LHCN-M2 (cell line): ENCODE measurements at places on chromosomes 13 and 19. TPM values are rescaled to one million over a fixed set of nuclear protein-coding genes. Genes with fewer than 3 reads are reported as not detected.
A peak's percentile ranks its signal among the peaks of the same experiment; 100 is the strongest.

Gene FXYD7
- not detected in 2 replicates for total RNA-seq

Gene ERICH6B
- not detected in 2 replicates for total RNA-seq

Gene GPR12
- not detected in 2 replicates for total RNA-seq

Gene STARD13
- 38.7 and 40.2 TPM in 2 replicates for total RNA-seq

Gene ZNF536
- not detected in 2 replicates for total RNA-seq

Gene CYP2A6
- total RNA-seq: not detected in 2 replicates

Gene ZNF99
- total RNA-seq: under 0.01 TPM in 1 of 2 replicates, not detected in the other

Gene C19orf81
- total RNA-seq: not detected in 2 replicates

Gene PTBP1
- 425 and 475 TPM in 2 replicates for total RNA-seq

Gene ZNF653
- 7.3 and 12.0 TPM in 2 replicates for total RNA-seq

DNA sequence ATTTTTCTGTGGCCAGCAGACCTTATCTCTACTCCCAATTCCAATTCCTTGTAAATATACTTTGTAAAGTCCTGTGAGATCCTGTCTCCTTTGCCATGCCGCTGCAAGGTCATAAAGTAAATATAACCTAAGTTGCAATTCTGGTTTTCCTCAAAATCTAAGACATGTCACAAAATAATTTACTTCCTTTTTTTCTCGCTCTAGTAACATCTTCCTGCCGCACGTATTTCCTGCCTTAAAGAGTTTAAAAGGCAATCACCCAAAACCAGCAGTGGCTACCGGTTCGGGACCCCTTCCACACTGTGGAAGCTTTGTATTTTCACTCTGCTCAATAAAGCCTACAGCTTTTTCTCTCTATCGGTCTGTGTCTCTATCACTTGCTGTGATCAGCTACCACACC, 832.0 kb upstream of the SLITRK5 start:
- no peak for DNase-seq

DNA sequence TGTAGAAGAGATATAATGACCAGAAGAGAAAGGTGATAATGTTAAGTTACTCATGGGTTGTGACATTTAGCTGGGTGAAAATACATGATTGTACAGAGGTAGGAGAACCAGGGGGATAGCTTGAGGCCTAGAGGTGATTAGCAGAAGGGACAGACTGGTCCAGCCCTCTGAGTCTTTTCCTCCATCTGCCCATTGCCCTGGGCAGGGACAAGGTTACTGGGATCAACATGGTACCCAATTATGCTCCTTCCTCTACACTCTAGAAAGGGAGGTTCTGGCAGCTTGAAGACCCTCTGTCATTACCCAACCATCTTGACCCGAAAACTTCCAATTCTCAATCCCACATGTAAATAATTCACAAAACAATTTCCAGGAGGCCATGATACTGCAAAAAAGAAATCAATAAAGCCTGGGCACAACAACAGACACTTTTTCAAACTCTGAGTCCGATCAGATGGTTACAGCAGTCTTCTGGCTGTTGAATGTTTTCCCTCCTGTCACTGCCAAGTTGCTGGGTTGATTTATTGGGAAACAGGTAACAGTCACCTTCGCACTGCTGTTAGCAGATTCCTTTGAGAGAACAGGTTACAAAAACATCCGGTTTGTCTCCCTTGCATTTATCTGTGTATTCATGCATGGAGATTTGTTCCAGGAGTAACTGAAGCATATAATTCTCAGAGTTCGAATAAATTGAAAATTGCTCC, 239.1 kb upstream of the HTR2A start:
- DNase-seq: no peak

DNA sequence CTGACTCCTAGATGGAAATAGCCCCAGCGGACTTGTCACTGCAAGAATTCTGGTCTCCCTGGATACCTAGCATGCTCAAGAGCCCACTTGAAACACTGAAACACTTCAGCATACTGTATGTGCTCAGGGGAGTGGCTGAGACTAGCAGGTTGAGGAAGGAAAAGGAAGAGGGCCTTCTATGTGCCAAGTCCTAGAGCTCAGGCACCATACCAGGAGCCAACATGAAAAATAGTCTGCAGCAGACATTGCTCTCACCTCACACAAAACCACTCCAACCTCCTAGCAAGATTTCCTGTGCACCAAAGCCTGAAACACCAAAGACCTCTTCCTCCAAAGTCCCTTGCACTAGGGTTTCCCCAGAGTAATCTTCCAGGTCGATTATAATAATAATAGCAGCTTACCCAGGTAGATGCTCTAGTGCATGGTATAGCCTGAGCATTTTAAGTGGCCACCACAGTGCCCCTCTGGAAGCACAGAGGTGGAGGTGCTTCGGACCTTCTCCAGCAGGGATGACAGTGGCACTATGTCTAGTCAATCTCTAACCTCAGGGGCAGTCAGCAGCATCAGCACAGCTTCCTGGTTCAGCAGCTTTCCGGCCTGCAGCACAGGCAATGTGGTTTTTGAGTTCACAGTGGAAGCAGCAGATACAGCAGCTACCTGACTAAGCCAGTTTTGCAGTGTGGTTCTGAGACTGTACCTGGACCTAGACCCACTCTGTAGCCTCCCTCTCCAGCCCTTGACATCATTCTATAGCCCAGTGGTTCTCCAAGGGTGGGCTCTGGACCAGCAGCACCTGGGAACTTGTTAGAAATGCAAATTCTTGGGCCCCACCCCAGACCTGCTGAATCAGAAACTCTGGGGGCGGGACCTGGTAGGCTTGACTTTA, 45.6 kb upstream of the UBE2L5 start:
- DNase-seq: no peak

- no peak for DNase-seq
Measured at GRCh38 chr13:20247403-20247802, 15.3 kb upstream of the GJB6 start.

- no peak for DNase-seq
Measured at GRCh38 chr19:42023121-42023942, 29.3 kb upstream of the ATP1A3 start.

GRCh38 chr13:99385161-99385560, 78.0 kb upstream of the GPR183 start:
- DNase-seq: no peak

- no peak for DNase-seq
Measured at GRCh38 chr19:46383846-46384245, 29.5 kb downstream of the CCDC8 start.

- DNase-seq: no peak
Measured at GRCh38 chr19:40141551-40141950, 49.7 kb upstream of the MAP3K10 start.

DNA sequence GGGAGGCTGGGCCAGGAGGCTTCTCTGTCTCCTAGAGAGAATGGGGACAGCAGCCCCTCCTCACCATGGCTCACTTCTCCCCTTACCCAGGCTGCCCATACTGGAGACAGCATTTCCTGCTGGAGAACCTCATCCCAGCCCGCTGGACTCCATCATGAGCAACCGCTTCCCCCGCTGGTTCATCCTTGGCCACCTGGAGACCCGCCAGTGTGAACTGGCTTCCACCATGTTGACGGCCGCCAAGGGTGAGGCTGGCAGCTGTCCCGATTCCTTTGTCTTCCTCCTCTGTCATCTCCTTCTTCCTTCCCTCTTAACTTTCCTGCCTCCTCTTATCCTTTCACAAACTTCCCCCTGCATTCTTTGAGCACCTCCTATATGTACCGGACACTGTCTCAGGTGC, 28.0 kb downstream of the ZSWIM4 start:
- DNase-seq: no peak

DNA sequence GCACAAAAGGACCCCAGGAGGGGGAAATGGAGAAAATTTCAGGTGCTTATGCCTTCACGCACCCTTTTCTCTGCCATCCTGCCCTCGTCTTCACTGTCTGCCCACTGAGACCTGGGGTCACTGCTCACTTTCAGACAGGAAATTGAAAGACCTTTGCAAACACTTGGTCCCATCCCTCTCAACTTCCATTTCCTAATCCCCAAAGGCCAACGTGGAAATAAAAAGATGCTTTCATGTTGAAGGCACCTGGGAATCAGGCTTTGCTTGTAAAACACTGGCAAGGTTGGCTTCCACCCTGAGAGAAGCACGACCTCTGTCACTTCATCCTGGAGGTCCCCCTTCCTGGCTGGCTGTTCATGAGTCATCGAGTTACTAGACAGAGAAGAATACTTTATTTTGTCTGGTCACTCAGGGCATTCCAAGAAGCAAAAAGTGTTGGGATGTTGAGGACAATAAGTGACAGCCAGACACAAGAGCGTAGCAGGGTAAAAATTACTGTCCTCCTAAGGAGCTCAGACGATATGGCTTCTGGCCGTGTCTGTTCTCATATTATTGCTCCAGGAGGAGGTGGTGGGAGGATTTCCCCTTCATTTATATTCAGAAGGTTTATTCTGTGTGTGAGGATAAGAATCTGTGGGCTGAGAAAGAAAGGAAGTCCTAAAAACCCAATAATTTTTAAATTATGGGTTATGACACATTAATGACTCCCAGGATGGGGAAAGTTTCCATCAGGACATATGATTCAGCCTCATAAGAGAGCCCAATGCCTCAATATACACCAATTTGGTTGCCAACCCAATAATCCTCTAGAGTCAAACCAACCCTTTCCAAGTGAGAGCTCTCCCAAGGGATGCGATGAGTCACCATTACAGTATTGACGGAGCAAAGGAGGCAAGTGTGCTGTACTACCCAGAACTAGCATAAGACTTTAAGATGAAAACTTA, 409.0 kb downstream of the COG6 start:
- DNase-seq: peak; percentile 99

DNA sequence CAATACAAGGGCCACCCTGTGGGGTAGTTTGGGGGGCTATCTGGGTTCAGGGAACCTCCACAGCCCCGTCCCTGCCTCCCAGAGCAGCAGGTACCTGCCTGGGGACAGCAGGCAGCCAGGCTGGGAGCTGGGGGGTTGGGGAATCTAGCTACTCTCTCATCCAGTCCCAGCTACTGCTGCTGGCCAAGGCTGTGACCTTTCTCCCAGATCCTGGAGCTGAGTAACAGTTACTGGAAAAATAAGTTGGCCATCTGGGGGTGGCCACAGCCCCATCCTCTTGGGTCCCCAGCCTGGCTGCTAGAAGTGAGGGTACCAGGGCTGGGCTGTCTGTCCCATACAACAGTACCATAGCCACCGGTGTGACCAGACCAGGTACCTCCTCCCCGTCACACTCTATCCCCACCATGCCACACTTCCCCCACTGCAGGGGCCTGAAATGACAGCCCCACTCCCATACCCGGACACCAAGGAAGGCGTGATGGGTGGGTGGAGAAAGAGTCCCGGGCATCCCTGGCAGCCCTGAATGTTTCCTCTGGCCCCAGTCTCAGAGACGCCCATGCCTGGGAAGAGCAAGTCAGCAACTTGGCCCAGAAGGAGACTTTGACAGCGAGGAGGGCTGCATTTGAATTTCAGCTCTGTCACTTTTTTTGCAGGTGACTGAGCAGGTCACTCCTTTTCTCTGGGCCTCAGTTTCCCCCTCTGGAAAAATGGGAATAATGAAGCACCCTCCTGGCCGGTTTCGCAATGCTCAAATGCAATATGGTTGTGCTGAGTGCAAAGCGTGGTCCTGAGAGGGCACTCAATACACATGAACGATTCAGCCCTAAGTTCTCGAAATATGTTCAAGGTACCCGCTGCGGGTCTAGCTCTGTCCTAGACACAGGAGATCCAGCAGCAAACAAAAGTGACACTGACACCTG, 30.7 kb upstream of the NFIC start:
- peak; percentile 33 for DNase-seq

GRCh38 chr19:2631213-2631821, 71.2 kb downstream of the GNG7 start:
- DNase-seq: peak; percentile 36

DNA sequence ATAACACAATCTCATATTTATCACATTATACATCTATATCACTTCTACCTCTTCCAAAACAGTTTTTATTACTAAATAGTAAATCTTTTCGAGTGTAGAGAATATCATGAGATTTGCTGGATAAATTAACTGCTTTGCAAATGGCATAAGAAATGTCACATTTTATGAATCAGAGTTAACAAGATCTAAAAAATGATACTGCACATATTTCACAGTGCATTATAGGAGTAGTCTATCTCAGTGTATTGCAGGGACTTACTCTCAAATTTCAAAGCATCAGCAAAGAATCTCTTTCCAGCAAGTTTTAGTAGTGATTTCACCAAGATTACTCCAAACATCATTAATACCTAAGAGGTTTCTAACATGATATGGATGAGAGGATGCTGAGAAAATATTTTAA, 687.1 kb upstream of the SLITRK1 start:
- no peak for DNase-seq

DNA sequence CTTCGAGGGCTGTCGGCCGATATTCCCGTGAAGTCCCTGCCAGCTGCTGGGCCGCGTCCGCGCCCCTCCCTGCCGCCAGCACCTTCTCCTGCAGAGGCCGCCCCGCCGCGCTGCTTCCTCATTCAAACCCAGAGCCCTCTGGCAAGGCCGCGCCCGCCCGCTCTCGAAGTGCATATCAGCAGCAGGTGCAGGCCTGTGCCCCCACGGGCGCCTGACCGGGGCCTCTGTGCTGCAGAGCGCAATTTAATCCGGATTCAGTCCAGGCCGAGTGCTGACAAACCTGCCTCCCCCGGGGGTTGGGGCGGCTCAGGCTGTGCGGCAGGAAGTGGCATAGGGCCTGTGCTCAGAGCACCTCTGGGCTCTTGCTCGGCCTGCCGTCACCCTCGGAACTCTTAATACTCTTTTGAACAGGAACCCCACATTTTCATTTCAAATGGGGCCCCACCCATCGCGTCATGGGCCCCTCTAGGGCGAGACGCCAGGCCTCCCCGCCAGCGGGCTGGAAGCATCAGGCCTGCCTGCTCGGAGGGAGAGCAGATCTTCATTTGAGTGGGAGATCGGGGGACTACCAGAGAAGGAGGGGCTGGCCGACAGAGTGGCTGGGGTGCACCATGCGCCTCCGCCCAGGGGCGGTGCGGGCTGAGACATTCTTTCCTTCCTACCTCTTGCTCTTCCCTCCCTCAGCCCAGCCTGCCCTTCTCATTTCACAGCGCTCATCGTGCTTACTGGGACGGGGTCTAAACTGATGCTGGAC, 125.7 kb downstream of the TNFRSF19 start:
- DNase-seq: no peak

GRCh38 chr19:37975596-37976515, 68.8 kb downstream of the SIPA1L3 start:
- no peak for DNase-seq

- no peak for DNase-seq
Measured at GRCh38 chr19:35723671-35724070, 5.9 kb downstream of the KMT2B start.

DNA sequence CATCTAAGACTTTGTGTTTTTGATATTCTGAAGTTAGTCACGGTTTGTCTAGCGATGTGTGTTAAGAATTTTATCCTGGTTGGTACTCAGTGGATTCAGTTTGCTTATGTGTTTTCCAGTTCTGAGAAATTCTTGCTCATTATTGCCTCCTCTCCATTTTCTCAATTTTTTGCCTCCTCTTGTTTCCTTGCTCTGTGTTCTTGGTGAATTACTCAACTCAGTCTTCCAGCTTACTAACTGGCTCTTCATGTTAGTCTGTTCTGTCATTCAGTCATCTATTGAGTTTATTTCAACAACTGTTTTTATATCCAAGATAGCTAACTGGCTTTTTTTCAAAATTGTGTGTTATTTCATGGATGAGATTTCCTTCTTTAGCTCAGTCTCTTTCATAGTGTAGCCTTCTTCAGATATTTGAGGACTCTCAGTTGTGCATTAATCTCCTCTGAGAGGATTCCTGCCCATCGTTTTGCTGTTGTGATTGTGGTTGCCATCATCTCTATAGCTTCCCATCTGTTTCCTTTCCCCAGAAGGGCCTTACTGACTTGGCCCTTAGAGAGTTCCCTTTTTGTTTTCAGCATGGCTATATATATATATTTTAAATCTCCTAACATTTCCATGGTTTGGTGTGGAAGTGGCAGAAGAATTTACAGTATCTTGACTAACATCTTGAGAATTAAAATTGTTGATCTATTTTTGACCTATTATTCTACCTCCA, 6.2 kb downstream of the SETDB2 start:
- DNase-seq: no peak
